CD4-positive, alpha-beta T cell (primary cell): ENCODE measurements at places on chromosomes 5 and 9. TPM values are rescaled to one million over a fixed set of nuclear protein-coding genes. Genes with fewer than 3 reads are reported as not detected.

Gene FOXD4L4
- not detected for total RNA-seq

Gene PAEP
- total RNA-seq = not detected

DNA sequence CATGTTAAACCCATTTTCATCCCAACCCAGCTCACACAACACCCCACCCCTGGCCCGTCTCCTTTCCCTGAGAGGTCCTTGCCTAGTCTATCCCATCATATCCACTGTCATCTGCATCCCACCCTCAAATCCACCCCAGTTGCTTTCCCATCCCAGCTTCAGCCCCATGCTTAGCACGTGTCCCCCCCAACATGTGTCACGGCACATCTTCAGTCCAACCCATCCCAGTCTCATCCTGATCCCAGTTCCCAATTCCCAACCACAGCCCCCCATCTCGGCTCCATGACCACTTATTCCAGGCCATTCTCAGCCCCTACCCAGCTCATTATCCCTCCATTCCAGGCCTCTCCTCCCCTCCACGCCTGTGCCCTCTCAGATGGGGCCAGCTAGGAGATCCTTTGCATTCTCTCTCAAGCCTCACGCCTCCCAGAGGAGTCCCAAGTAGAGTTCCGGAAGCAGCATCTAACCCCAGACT, 605 bp upstream of the DBN1 start:
- no peak overlapping the region for H3K27ac ChIP-seq
- peaks cover 41% of the 10 kb centered on the region for H3K4me1 ChIP-seq
- H3K27me3 ChIP-seq = peaks cover 5% of the 10 kb centered on the region
- DNase-seq = no peak
- H3K4me3 ChIP-seq = no peak overlapping the region
- H3K36me3 ChIP-seq = no peaks in the 10 kb centered on the region

- no peak overlapping the region for H3K4me3 ChIP-seq
- H3K36me3 ChIP-seq = no peaks in the 10 kb centered on the region
- peaks cover 3% of the 10 kb centered on the region for H3K4me1 ChIP-seq
- no peak for DNase-seq
- H3K27ac ChIP-seq = no peak overlapping the region
These were observed 84.4 kb upstream of the SPIN1 start for GRCh38 chr9:88303721-88304451.

DNA sequence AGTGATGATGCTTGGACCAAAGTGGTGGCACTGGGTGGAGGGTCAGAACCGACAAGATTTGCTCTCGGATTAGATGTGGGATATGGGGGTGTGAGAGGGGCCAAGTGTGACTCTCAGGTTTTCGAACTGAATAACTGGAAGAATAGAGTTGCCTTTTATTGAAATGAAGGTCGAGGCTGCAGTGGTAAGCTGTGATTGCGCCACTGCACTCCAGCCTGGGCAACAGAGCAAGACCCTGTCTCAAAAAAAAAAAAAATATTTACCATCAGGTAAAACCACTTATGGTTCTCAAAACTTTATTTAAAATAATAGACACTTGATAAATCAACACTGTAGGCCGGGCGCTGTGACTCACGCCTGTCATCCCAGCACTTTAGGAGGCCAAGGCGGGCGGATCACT, 27.2 kb downstream of the EXOSC2 start:
- no peak for DNase-seq
- H3K36me3 ChIP-seq = no peaks in the 10 kb centered on the region
- no peaks in the 10 kb centered on the region for H3K27me3 ChIP-seq
- no peak overlapping the region for H3K27ac ChIP-seq
- peaks cover 7% of the 10 kb centered on the region for H3K4me1 ChIP-seq
- no peak overlapping the region for H3K4me3 ChIP-seq

- no peak overlapping the region for H3K4me3 ChIP-seq
- H3K36me3 ChIP-seq = peaks cover 73% of the 10 kb centered on the region
- DNase-seq = no peak
- H3K27me3 ChIP-seq = no peaks in the 10 kb centered on the region
- no peak overlapping the region for H3K27ac ChIP-seq
These were observed 16.7 kb downstream of the EXOC3 start for GRCh38 chr5:459562-460272.
